ENCODE measurements at places on chromosomes 11 and 22.

DNA sequence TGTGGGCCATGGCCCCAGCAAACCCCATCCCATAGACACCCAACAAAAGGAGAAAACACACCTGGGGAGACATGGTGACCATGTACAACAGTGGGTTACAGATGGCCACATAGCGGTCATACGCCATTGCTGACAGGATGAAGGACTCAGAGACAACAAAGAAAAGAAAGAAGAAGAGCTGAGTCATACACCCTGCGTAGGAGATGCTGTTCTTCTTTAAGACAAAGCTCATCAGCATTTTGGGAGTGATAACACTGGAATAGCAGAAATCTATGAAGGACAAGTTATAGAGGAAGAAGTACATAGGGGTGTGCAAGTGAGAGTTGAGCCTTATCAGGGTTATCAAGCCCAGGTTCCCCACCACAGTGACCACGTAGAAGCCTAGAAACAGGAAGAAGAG, 4.9 kb downstream of the OR8B8 start:
- DNase-seq: no peak

- no peak for DNase-seq
Measured at GRCh38 chr11:20113149-20113438, 47.2 kb downstream of the DBX1 start.

- no peak for DNase-seq
Measured at GRCh38 chr11:73889536-73889935, 12.7 kb downstream of the PAAF1 start.

GRCh38 chr11:117495357-117495756, 167.7 kb downstream of the CEP164 start:
- DNase-seq: no peak

GRCh38 chr11:62449451-62449851, 30.6 kb downstream of the SCGB1A1 start:
- DNase-seq: no peak
